Breast epithelium (tissue), 4 donors: ENCODE measurements at places on chromosomes 4 and X. TPM values are rescaled to one million over a fixed set of nuclear protein-coding genes. Genes with fewer than 3 reads are reported as not detected.

The CD40LG gene
- total RNA-seq = 0.29 TPM

- no peaks in the 10 kb centered on the region for H3K4me1 ChIP-seq
- no peak for DNase-seq
- no peak overlapping the region for H3K27ac ChIP-seq
Observed at GRCh38 chr4:6233929-6234328, 33.6 kb upstream of the JAKMIP1 start.

- no peaks in the 10 kb centered on the region for H3K4me1 ChIP-seq
- H3K27me3 ChIP-seq = no peaks in the 10 kb centered on the region
- H3K36me3 ChIP-seq = no peaks in the 10 kb centered on the region
- no peak for DNase-seq
Observed at GRCh38 chr4:92634882-92635281, 331.1 kb downstream of the GRID2 start.

The TNIP3 gene
- total RNA-seq = not detected

- no peaks in the 10 kb centered on the region for H3K36me3 ChIP-seq
- H3K27ac ChIP-seq = no peak overlapping the region
- no peak for DNase-seq
- H3K27me3 ChIP-seq = no peaks in the 10 kb centered on the region
- H3K4me3 ChIP-seq = no peak overlapping the region
Observed at GRCh38 chr4:28247805-28248204, 1387.2 kb downstream of the STIM2 start.

DNA sequence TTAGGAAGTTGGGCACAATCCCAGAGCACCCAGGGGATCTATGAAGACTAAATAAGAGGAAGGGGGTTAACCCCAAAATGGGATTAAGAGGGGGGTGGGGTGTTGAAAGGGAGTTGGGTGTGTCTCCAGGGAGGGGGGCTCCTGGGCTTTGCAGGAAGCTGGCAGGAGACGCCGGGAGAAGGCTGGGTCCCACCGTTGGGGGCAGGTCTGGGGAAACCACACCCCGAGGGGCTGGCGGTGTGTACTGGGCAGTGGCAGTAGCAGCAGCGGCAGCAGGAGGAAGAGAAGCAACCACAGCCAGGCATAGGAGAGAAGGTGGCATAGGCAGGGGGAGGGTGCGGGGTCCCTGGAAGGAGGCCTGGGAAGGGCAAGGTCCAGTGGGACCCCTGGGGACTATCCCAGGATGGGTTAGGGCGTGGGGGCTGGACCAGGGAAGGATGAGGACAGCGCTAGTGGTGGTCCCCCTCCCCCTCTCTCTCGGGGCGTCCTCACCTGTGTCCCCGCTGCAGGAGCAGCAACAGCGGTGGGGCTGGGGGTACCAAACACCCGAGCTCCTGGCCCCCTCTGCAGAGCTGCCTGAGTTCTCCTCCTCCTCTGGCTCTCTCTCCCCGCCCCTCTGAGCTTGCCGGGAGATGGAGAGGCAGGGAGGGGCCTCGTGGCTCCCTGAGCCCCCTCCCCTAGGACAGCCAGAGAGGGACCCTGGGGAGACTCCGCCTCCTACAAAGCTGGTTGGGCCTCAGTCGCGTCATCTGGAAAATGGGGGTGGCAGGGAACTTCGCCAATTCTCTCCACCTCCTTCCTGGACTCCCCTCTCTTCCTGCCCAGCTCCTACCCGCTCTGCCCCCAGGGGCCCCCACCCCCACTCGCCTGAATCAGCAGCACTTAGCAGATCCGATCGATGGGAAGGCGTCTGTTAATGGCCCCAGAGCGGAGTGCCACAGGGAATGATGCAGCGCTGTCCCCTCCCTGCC is at the start of gene KCND1:
Gene KCND1 (minus strand): TSS at position 596 of the 971 bp plus-strand sequence. CDS start 1,573 bp downstream, outside the sequence.
- H3K27me3 ChIP-seq = peaks cover 54% of the 10 kb centered on the region
- no peaks in the 10 kb centered on the region for H3K36me3 ChIP-seq
- peak within 1 kb of the TSS; percentile 61 for H3K4me3 ChIP-seq
- H3K4me1 ChIP-seq = no peaks in the 10 kb centered on the region
- DNase-seq = peak; percentile 19

- H3K36me3 ChIP-seq = no peaks in the 10 kb centered on the region
- H3K27me3 ChIP-seq = no peaks in the 10 kb centered on the region
- no peak for DNase-seq
- H3K27ac ChIP-seq = no peak overlapping the region
Observed at GRCh38 chr4:155609455-155610059, 57.1 kb upstream of the GUCY1A1 start.

The MAGEB1 gene
- not detected for total RNA-seq

The SHROOM4 gene
- total RNA-seq = 13.8 TPM

GRCh38 chr4:22522706-22523501 is 7.0 kb upstream of the ADGRA3 start:
- no peaks in the 10 kb centered on the region for H3K27me3 ChIP-seq
- no peak for DNase-seq
- H3K4me1 ChIP-seq = no peaks in the 10 kb centered on the region
- no peak overlapping the region for H3K27ac ChIP-seq
- H3K36me3 ChIP-seq = no peaks in the 10 kb centered on the region

DNA sequence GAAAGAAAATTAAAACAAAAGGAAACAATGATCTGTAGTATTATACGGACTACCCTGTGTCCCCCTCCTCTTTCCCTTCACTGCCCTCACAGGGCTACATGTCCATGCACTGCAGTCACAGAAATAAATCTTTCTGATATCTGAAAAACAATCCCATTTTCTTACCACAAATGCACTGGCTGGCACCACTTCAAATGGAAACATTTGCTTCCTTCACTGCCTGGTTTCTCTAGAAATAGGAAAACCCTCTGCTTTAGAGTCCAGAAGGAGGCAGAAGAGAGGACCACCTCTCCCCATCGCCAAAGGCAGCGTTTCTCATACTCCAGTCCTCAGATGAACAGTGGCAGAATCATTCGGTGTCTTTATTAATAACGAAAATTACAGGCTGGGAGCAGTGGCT is 98.2 kb downstream of the GRIA3 start:
- no peak for DNase-seq
- H3K36me3 ChIP-seq = no peaks in the 10 kb centered on the region
- no peaks in the 10 kb centered on the region for H3K4me1 ChIP-seq
- H3K27me3 ChIP-seq = no peaks in the 10 kb centered on the region
- no peak overlapping the region for H3K27ac ChIP-seq
- no peak overlapping the region for H3K4me3 ChIP-seq

DNA sequence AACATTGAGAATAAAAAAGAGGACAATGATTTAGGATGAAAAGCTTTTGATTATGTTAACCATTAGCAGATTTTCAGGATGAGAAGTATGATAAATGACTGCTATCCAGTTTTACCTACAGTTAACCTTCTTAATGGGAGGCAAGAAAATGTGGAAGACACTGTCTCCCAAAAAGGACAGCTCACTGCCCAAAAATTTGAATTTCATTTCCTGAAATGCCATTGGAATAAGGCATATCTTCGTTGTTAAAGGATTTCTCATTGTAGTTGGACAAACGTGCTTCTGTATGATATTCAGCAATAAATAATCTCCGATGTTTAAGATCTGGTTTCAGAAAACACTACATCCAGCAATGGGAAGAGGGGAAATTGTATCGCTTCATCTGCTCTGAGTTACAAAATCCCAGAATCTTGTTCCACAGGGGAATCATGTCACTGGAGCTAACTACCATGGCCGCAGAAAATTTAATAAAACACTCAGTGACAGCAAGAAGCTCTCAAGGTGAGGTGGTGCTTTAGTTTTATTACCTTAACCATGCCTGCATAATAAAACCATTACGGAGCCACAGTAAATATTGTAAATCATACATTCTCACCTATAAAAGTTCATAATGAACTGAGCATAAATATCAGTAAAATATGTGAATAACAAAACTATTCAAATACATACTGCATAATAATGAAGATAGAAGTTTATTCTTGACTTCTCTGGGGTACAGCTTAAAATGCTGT is 552.3 kb downstream of the PCDH7 start:
- no peaks in the 10 kb centered on the region for H3K27me3 ChIP-seq
- H3K27ac ChIP-seq = no peak overlapping the region
- no peak for DNase-seq
- no peak overlapping the region for H3K4me3 ChIP-seq
- H3K36me3 ChIP-seq = no peaks in the 10 kb centered on the region

DNA sequence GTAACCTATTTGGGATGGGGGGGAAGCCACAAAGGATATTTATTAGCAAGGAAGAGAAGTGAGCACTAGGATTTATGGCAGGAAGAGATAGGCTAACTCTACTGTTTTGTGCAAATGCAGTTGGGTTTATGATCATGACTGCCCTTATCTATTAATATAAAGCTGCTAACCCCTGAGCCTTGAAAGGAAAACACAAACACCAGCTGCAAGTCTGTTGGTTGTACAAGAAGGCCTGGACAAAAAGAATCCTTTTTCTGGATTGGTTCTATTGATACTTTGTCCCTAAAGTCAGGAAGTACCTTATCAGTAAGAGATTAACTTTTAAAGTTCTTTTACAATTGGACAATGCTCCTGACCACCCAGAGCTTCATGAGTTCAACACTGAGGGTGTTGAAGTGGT is 188.8 kb downstream of the LRBA start:
- H3K36me3 ChIP-seq = no peaks in the 10 kb centered on the region
- no peaks in the 10 kb centered on the region for H3K27me3 ChIP-seq
- no peak overlapping the region for H3K4me3 ChIP-seq
- no peak for DNase-seq
- H3K4me1 ChIP-seq = no peaks in the 10 kb centered on the region
- no peak overlapping the region for H3K27ac ChIP-seq

DNA sequence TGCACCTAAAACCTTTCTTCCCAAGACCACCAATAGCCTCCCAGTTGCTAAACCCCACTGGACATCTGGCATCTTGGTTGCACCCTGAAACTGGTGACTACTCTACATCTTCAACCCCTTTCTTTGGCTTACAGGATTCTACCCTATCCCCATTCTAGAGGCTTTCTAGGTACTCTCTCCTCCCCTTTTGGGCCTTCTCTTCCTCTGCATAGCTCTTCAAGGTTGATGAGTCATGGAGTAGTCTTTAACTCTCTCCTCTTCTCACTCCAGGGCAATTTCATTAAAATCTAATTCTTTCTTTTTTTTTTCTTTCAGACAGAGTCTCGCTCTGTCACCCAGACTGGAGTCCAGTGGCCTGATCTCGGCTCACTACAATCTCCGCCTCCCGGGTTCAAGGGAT is 16.8 kb downstream of the APOO start:
- H3K4me1 ChIP-seq = no peaks in the 10 kb centered on the region
- no peak overlapping the region for H3K27ac ChIP-seq

- no peaks in the 10 kb centered on the region for H3K27me3 ChIP-seq
- H3K4me3 ChIP-seq = no peak overlapping the region
- H3K4me1 ChIP-seq = no peaks in the 10 kb centered on the region
- no peak overlapping the region for H3K27ac ChIP-seq
Observed at GRCh38 chr4:181528570-181529184, 714.5 kb upstream of the TENM3 start.

The TRPC3 gene
- total RNA-seq = 0.64 TPM

DNA sequence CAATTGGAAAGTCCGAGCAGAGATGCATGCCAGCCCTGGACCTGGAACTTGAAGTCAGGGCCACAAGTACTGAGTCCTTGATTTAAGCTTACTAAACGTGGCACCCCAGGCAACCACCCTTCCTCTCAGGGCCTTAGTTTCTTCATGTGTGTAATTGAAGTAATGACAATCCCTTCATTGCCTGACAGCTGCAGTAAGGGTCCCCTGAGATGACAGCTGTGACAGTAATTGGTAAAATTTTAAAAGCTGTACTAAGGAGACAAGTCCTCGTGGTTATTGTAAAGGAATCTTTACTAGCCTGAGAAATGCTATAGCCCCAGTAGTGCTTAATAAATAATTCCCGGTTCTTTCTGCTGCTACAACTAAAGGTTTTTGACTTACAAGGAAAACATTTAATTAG is 175.1 kb upstream of the RADX start:
- no peak for DNase-seq
- no peaks in the 10 kb centered on the region for H3K27me3 ChIP-seq
- H3K4me1 ChIP-seq = no peaks in the 10 kb centered on the region
- no peak overlapping the region for H3K27ac ChIP-seq

The ADGRL3 gene
- total RNA-seq = 4.2 TPM

DNA sequence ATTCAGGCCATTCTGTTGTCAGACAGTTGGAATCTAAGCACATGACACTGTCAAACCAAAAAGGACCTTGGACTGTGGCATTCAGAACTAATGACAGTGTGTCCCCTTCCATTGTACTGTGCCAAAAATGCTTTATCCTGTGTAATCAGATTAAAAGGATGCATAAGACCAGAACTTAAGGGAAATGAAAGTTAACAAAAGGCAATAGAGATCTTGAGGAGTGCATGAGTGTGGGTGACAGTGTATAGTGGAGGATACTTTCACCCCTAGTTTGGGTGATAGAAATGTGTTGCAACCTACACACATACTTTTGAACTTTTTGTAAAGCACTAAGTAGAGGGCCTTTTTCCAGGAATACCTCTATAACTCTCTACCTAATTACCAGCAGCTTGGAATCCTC is 4.5 kb downstream of the CYSLTR1 start:
- no peak overlapping the region for H3K4me3 ChIP-seq
- H3K36me3 ChIP-seq = no peaks in the 10 kb centered on the region
- DNase-seq = no peak
- no peak overlapping the region for H3K27ac ChIP-seq
